Cerebellum (tissue), 4 donors: ENCODE measurements at places on chromosomes 2 and 18.

DNA sequence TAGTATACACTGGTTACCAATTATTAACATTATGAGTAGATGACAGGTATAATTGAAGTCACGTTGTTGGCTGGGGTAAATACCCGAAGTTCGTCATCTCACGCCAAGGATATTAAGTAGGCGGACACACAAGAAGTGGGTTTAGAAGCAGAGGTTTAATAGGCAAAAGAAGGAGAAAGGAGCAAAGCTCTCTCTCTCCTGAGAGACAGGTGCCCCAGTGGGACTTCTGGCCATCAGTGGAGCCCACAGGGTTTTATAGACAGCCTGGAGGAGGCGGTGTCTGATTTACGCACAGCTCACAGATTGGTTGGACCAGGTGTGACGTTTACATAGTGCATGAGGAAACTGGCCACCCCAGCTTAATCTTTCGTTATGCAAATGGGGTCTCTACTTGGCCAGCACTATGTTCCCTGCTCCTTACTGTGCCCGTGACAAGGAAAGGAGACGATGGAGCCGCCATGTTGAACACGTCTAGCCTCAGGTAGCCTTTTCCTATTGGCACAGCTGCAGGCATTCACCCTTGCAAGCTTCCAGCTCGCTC is 128.8 kb upstream of the KYNU start:
- DNase-seq = no peak

DNA sequence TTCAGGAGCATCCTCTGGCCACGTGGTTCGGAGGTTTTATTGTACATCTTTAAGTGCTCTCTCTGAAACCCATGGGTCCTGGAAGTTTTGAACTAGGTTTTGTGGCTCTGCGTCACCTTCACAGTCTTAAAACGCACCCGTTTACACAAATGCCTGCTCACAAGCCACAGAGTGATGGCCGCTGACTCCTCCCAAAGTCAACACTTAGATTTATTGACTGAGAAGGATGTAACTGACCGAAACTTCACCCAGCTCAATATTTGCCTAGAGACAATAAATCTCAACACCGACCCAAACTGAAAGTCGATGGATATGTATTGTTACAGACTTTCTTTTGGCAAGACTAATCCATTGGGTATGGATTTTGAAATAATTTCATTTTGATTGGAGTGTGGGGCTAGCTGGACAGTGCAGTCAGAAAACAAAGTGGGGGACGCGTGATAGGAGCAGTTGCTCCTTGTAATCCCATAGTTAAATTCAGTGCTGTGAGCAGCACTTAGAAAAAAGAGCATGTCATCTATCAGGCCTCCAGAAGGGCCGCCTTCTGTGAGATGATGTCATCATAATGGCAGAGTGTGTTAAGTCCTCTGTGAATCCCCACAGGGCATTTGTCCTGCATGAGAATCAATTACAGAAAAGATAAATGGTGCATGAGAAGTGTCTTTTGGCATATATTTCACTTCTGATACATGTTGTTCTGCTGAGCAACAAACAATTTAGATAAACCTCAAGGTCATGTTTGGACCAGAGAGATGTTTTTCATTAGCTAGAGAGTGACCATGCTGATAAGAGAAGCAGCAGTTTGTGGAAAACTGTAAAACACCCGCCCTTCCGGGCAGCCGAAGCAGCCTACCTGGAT is 183.7 kb downstream of the INO80D start:
- no peak for DNase-seq

GRCh38 chr2:10407841-10408648 is 40.1 kb downstream of the ODC1 start:
- no peak for DNase-seq

- DNase-seq = peak; percentile 34
Observed at GRCh38 chr2:161586517-161587167, 37.6 kb upstream of the SLC4A10 start.

DNA sequence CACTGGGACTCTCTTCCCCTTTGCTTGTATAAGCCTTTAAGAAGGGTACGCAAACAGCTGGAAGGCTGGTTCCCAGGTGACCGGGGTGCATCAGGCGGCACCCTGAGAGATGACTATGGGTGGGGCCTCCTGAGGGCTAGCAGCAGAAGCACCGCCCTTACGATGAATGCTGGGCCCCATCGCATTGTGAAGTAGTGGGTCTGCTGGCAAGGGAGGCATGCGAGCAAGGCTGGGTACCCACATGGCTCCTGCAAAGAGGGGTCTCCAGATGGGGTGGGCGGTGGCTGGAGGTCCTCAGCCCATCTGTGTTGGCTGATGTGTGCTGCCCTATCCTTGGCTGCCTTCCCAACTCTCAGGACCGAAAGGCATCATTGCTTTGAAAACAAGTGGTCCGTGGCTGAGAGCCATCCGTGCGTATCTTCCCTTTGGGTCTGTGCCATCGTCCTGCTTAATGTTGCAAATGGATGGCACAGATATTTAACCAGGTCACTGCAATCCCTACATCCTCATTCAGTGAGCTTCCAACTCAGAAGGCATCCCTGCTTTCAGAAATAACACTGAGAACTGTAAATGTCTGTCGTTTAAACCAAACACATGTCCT is 83.5 kb upstream of the GPC1 start:
- peak; percentile 58 for DNase-seq

- no peak for DNase-seq
Observed at GRCh38 chr18:75208836-75209128, 157 bp downstream of the PTGR3 start.

DNA sequence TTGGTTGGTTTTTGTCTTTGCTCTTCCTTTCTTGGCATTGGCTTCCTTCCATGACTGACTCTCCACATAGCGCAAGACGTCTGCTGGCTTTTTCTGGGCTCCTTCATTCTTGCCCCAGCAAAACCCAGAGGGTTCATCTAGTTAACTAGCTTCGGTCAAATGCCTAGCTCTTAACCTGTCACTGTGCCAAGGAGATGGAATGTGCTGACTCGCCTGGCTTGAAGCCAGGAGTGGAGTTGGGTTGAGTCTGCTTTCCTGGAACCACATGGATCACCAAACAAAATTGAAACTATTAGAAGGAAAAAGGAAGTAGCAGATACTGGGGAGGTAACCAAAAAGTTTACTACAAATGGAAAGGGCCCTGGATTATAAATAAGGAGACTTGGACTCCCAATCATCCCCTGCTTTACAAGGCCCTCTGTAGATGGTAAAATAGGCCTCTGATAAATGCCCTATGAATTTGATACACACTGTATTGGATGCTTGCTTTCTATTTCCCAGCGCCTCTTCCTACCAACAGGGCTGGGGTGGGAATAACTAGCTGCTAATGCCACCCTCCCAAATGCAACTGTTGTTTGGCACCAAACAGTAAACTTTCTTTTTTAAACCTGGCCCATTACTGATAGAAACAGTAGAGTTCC is 11.3 kb downstream of the MALT1 start:
- no peak for DNase-seq

- peak; percentile 57 for DNase-seq
Observed at GRCh38 chr2:136141510-136142149, 23.7 kb upstream of the CXCR4 start.

DNA sequence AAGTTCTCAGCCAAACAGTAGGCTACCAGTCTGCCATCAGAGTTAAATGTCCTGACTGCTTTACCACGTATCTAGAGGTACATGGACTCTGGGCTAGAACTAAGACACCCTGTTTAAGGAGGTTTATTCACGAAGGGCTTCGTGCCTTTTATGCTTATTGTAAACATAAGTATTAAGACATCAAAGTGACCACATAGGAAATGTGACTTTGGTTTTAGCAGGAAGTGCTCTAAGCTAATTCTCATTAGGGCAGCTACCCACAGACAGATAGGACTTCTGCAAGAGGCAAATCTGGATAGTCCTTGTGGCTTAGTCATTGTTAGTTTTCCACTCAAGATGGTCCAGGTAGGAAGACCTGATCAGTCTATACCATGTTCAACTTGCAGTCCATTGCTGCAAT is 233.3 kb upstream of the MGAT5 start:
- DNase-seq = no peak

DNA sequence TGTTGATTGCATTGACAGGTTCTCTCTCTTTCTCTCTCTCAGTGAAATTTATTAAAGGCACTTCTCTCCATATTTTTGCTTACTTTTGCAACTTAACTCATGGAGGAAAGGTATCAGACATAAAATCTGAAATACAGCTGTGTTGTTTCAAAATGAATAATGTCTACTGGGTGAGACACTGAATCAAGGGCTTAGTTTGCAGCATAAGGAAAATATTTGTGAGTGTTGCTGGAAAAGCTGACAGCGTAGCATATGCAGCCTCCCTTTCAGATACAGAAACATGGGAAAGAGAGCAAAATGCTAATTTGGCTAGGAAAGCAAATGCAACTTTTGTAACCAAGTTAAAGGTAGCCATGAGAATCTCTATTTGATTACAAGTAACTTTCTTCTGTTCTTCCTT is 81.5 kb upstream of the COL3A1 start:
- no peak for DNase-seq

GRCh38 chr2:102478686-102479470 is 5.9 kb downstream of the SLC9A4 start:
- DNase-seq = no peak

DNA sequence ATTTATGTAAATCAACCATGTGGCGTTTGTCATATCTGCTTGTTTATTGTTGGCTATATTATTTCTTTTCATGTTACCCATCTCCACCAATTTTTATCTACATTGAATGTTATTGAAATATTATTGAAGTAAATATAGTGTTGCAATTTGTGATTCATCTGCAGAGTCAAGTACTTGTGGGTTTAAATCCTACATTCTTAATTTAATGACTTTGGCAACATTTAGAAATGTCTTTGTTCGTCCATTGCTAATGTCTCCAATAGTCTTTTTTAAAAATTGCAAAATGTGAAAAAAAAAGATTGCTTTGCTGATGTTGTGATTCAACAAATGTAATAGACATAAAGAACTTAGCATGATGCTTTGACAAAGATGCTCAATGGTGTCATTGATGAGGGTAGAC is 1572.8 kb upstream of the PIK3C3 start:
- no peak for DNase-seq

DNA sequence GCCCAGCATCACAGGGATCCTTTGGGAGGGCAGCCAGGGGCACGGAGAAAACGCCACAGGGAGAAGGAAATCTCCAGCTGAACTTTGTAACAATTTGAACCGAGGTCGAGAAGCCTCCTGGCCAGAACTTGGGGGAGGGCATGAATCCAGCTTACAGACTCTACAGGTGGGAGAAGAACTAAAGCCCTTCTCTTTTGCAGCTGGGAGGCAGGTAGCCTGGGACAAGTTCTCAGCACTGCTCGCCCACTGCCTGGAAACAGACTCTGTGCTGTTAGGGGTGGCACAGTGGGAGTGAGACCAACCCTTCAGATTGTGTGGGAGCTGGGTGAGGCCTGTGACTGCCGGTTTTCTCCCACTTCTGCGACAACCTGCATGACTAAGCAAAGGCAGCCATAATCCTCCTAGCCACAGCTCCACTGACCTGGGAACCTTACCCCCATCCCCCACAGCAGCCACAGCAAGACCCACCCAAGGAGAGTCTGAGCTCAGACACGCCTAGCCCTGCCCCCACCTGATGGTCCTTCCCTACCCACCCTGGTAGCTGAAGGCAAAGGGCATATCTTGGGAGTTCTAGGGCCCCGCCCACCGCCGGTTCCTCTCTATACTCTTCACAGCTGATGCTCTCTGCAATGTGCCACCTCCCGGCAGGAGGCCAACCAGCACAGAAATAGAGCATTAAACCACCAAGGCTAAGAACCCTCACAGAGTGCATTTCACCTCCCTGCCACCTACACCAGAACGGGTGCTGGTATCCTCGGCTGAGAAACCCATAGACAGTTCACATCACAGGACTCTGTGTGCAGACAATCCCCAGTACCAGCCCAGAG is 136.0 kb upstream of the SIX2 start:
- DNase-seq = no peak

DNA sequence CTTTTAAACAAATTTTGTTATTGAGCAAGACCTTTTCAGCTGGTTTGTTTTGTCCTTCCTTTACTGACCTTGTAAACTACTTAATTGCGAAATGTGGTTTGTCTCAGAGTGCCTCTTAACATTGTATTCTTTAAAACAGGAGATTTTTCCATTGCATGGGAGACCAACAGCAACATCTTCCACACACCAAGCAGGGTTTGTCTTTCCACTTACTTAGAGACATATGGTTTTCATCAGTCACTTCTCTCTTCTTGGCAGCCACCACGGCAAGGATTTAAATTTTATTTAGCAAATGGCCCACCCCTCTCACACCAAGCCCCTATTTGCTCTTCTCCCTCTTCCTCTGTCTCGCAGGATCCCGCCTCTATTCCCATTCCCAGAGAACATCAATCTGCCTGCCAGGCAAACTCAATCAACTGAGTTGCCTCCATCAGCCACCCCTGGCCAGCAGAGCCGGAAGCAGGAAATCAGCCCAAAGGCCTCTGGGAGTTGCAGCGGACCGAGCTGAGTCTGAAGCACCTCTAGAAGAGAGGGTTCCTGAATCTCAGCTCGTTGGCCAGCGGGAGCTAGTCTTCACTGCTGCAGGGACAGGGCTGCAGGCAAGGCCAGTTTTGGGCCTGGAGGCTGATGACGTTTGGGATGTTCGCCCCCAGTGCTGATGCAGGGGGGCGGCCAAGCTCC is 11.3 kb upstream of the CIB4 start:
- DNase-seq = no peak

DNA sequence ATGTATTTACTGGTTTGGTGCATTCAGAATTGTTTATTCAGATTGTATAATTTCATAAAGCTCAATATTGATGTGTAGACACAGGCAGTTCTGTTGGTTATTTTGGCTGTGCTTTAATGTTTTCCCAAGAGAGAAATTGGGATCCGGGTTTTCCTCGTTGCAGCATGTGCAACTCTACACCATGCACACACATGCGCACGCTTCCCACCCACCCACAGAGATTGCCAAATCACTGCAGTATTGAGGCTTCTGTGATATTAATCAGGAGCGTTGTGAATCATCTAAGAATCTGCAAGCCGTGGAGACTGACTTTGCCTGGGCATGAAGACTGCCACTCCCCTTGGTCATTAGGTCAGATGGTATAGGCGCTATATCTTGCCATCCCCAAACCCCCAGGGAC is 571.5 kb downstream of the SLC4A3 start:
- no peak for DNase-seq

DNA sequence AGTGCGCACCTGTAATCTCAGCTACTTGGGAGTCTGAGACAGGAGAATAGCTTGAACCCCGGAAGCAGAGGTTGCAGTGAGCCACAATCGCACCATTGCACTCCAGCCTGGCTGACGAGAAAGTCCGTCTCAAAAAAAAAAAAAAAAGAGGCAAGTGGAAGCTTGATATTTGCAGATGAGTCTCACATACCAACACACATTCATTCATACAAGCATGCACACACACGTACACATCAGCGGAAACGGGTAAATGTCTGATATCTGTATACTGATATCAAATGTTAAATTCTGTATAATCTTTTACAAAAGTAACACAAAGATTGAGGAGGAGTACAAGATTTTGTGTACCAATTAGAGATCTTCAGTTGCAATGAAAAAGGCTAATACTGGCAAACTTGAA is 47.8 kb upstream of the SPOPL start:
- no peak for DNase-seq

DNA sequence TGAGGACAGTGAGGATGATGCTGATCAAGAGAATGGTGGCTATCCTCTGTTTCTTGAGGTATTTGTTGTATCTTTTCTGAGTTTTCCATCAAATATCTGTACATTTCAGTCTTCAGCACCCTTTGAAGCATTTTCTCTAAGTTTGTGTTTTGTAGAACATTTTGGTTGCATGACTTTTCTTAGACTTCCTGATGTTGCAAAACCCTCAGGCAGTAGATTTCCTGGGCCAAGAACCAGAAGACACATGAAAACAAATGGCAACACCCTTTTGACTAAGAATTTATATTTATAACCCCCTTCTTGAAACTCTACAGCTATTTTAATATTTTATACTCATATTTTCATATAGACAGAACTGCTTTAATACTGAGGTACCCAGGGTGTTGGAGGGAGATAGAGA is 16.2 kb downstream of the HNMT start:
- no peak for DNase-seq
